Cardiac atrium fibroblast (primary cell): ENCODE measurements at places on chromosomes 12 and 14. TPM values are rescaled to one million over a fixed set of nuclear protein-coding genes. Genes with fewer than 3 reads are reported as not detected.

The HOXC13 gene
- total RNA-seq = not detected in 2 replicates

The SYT1 gene
- total RNA-seq = under 0.01 TPM in 1 of 2 replicates, not detected in the other

The TAS2R13 gene
- total RNA-seq = not detected in 2 replicates

The ALDH1L2 gene
- total RNA-seq = 78.3 and 89.9 TPM in 2 replicates

The ETV6 gene
- total RNA-seq = 4.7 and 5.7 TPM in 2 replicates

The TAS2R50 gene
- 0.49 TPM in 1 of 2 replicates, not detected in the other for total RNA-seq

The VDR gene
- total RNA-seq = 5.4 and 7.6 TPM in 2 replicates

The TNFAIP2 gene
- 95.1 and 113 TPM in 2 replicates for total RNA-seq

The PTPN21 gene
- 5.4 and 6.8 TPM in 2 replicates for total RNA-seq

The CLEC4C gene
- not detected in 2 replicates for total RNA-seq

The SLC25A47 gene
- not detected in 2 replicates for total RNA-seq

The MIPOL1 gene
- 1.6 and 3.2 TPM in 2 replicates for total RNA-seq

The TAS2R7 gene
- total RNA-seq = not detected in 2 replicates

The KRT6C gene
- not detected in 2 replicates for total RNA-seq

The DTX1 gene
- under 0.01 TPM in 1 of 2 replicates, not detected in the other for total RNA-seq

The NOPCHAP1 gene
- total RNA-seq = 1.6 and 3.1 TPM in 2 replicates

The AGAP2 gene
- total RNA-seq = 0.18 and 0.32 TPM in 2 replicates

The OTOGL gene
- total RNA-seq = 0.81 and 1.1 TPM in 2 replicates

The KCNA5 gene
- total RNA-seq = not detected in 2 replicates

The FAIM2 gene
- 18.8 and 21.5 TPM in 2 replicates for total RNA-seq

The MGP gene
- 259 and 511 TPM in 2 replicates for total RNA-seq

The MMP14 gene
- 238 and 248 TPM in 2 replicates for total RNA-seq

The ADCY6 gene
- total RNA-seq = 17.5 and 37.4 TPM in 2 replicates

The ANKRD33 gene
- total RNA-seq = not detected in 2 replicates

The SERPINA3 gene
- 324 and 530 TPM in 2 replicates for total RNA-seq

The SRP54 gene
- 50.7 and 57.3 TPM in 2 replicates for total RNA-seq

The TSPAN8 gene
- total RNA-seq = 6.0 and 15.4 TPM in 2 replicates

The PARPBP gene
- 1.8 and 5.0 TPM in 2 replicates for total RNA-seq

The C12orf50 gene
- total RNA-seq = not detected in 2 replicates

The DPPA3 gene
- not detected in 2 replicates for total RNA-seq

The MYBPC1 gene
- not detected in 2 replicates for total RNA-seq

The FOXM1 gene
- 11.7 and 18.8 TPM in 2 replicates for total RNA-seq

The ADAM21 gene
- 1.3 and 1.4 TPM in 2 replicates for total RNA-seq

The ERH gene
- 107 and 126 TPM in 2 replicates for total RNA-seq

The RASAL1 gene
- not detected in 2 replicates for total RNA-seq

The A2M gene
- total RNA-seq = 18.8 and 30.1 TPM in 2 replicates

The ZNF385A gene
- 3.2 and 14.3 TPM in 2 replicates for total RNA-seq

The PRICKLE1 gene
- total RNA-seq = 1.3 and 2.2 TPM in 2 replicates
